ENCODE measurements at places on chromosomes 5 and 9.

- DNase-seq: no peak
Measured at GRCh38 chr9:96177005-96177718, 124.8 kb downstream of the HSD17B3 start.

GRCh38 chr9:128335161-128335560 lies 5.2 kb upstream of the SLC27A4 start:
- no peak for DNase-seq

GRCh38 chr9:98742325-98743280 lies 33.9 kb upstream of the GABBR2 start:
- DNase-seq: no peak

GRCh38 chr9:85042981-85043647 lies 373.6 kb downstream of the NTRK2 start:
- DNase-seq: no peak

GRCh38 chr9:122213589-122214413 lies 15.0 kb downstream of the LHX6 start:
- no peak for DNase-seq

- DNase-seq: no peak
Measured at GRCh38 chr9:127979333-127980059, 1.3 kb downstream of the EEIG1 start.

- peak; percentile 1 for DNase-seq
Measured at GRCh38 chr5:164013077-164013670, 507.8 kb downstream of the MAT2B start.

- no peak for DNase-seq
Measured at GRCh38 chr5:124726631-124727362, 19.6 kb downstream of the ZNF608 start.

DNA sequence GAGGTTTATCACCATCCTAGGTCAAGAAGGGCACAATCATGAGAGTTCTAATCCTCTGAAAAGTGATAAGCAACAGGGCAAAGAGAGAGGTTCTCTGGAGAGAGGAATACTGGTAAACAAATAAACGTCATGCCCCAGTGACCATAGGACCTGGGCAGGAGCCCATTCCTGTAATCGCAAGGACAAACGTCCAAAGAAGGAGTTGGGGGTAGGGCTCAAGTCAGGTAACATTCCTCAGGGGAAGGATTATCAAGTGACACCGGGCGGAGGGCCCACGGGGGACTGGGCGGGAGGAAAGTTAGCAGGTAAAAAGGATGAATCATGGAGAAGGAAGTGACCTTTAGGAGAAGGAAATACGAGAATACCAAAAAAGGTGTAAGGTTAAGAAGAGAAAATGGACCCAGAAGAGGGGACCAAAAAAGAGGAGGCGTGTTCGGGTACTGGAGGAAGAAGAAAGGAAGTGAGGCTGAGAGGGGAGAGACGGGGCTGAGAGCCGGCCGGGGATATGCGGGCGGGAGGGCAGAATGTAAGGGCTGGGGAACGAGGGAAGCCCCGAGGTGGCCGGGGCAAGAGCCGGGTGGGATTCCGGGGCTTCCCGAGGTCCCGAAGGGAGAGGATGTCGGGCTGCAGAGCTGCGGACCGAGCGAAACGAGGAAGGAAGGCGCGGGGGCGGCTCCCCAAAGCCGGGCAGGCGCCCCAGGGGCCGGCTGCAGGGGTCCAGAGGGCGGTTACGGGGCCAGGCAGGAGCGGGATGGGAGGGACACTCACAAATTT lies 583 bp downstream of the DIAPH1 start:
- DNase-seq: no peak

- no peak for DNase-seq
Measured at GRCh38 chr5:137099651-137100050, 399.5 kb downstream of the SPOCK1 start.

GRCh38 chr5:175393897-175394296 lies 50.1 kb downstream of the DRD1 start:
- no peak for DNase-seq

DNA sequence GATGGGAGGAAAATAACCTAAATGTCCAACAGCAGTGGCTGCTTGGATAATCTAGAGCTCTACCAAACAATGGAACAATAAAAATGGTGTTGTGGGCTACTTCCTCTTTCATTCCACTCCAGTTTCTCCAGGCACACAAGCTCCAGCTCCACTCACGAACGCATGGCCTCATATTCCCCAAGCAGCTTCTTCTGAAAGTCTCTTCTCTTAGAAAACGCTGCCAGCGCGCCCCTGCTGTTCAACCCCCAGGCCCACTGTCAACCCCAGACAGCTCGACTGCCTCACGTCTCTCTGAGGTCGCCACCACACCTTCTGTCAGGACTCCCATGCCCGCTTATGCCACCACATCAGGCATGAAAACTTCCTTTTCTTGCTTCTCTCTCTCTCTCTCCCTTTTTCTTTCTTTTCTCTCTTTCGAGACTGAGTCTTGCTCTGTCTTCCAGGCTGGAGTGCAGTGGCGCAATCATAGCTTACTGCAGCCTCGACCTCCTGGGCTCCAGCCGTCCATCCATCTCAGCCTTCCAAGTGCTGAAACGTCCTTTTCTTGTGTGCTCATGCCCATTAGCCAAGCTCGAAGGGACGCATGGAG lies 16.2 kb downstream of the OR2V2 start:
- DNase-seq: no peak

- no peak for DNase-seq
Measured at GRCh38 chr5:136780518-136780917, 415.2 kb upstream of the TRPC7 start.

DNA sequence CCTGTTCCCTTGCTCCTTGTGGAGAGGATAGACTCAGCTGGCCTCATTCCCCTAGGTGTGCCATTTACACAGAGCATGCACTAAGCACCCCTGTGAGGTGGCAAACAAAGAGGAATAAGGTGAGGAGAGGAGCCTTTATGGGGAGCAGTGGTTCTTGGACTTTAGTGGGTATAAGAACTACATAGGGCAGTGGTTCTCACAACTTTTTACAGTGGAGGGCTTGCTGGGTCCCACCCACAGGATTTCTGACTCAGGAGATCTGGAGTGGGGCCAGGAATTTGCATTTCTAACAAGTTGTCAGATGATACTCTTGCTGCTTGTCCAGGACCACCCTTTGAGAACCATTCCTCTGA lies 42.0 kb downstream of the CSF1R start:
- no peak for DNase-seq

DNA sequence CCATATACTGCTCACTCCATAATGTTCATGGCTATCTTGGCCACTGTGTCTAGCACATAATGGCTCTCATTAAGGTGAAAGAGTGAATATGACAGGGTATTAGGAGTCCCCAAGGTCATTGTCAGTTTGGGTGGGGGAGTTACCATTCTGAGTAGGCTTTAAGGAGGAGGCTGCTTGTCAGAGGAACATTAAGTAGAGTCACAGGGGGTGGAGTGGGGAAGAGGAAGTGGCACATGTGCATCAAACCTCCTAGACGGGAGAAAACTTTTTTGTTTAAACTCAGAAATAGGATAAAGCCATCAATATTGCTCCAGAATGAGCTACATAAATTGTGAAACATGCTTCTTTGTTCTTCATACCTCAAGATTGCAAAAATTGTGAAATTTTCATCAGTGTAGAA lies 45.5 kb downstream of the DAB2IP start:
- DNase-seq: peak; percentile 4

Data from KG1 (cell line).